ENCODE measurements at places on chromosomes 6 and 20.

GRCh38 chr20:36384022-36384619 is 78.0 kb downstream of the DLGAP4 start:
- no peak for DNase-seq

DNA sequence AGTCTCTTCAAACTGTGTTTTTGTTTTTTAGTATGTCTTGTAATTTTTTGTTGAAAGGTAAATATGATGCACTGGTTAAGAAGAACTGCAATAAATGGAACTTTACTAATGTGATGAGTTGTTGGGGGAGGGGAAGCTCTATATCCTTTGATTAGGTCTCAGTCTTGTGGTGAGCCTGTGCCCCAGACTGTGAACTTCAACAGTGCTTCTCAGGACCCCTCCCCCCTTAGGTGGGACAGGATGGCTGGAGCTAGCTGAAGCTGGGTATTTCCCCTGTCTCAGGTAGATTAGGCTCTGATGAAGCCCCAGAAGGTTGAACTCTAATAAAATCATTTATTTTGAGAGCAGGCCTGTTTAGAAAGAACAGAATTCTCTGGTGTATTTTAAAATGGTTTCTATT is 31.4 kb upstream of the TASP1 start:
- DNase-seq, result no peak

DNA sequence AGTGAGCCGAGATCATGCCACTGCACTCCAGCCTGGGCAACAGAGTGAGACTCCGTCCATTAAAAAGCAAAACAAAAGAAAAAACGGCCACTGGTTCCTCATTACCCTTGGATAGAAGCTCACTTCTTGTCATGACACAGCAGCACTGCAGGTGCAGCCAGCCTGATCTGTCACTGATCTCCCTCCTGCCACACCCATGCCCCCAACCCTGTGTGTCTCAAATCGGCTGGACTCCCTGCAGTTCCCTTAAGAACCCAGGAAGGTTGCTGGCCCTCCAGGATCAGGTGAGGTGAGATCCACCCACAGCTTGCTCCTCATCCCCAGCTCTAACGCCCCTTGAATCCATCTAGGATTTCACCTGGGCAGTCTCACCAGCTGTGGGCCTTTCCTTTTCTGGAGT is 26.3 kb upstream of the NNAT start:
- DNase-seq, result no peak

- DNase-seq, result no peak
Measured at GRCh38 chr20:44750081-44750805, 4.6 kb downstream of the KCNK15 start.

GRCh38 chr6:15628499-15629131 is 34.2 kb downstream of the DTNBP1 start:
- DNase-seq, result peak; percentile 59

DNA sequence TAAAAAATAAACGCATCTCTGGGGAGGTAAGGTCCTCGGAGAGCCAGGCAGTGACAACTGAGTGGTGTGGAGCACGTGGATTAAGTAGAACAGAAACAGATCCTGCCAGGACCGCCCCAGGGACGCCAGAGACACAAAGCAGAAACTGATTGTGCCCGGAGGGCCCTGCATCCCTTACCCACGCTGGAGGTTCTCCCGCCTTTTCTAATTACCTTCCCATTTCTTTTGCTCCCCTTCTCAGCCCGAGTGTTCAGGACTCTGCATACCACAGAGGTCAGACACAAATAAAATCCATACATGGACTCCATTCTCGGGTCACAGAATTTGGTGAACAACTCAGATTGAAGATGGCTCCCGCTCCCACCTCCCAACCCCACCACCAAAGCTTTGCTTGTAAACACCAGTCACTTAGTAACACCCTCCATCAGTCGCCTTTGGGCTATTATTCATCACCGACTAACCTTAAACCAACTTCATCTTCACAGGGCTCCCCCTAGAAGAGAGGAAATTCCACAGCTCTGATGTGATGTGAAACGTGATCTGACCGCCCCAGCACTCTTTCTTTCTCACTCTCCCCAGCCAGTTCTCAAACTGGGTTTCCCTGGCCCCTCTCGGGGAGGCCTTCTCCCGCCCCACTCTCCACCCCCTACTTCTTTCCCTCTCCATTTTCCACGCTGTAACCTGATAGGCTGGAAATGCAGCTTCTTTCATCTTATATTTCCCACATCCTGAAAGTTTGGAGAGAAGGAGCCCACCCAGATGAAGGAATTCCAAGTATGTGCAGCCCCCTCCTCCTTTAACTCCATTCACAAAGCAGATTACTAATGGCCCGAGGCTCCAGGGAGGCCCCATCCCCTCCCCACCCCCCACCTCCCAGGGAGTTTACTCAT is 32.5 kb upstream of the PIM1 start:
- peak; percentile 95 for DNase-seq

DNA sequence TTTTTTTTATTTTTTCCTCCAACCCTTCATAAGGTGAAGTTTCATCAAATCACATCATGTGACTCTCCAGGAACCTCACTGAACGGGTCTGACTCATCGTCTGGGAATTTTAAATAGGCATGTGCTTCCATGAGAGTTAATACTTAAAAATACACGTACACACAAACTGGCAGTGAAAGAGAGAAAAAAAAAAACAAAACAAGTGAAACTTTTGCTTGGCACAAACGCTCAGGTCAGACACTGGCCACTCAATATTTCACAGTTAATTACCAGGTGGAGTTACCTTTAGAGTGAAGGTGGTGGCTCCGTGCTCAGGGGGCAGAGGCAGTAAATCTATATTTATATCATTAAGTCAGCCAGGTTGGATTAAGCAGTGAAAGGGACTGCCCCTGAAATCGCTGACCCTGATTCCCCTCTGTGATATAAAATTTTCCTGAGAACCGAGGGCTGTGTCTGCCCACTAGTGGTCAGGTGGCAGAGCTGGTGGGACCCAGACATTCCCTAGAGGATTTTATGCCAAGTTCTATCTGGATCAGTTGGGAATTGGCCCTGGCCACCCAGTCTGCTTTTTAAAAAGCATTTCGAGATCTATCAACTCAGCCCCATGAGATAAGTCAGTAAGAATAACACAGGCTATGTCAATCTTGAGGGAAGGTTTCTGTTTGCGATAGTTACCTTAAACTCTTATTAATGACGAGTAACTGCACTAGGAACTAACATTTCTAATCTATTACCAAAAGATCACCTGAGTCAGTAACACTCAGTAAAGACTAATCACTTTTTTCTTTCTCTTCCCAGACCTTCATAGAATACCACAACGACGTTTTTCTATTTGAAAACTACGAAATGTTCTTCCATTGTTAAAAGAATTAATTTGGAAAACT is 259.1 kb downstream of the HDGFL1 start:
- peak; percentile 86 for DNase-seq

GRCh38 chr20:20427227-20427864 is 59.4 kb downstream of the INSM1 start:
- DNase-seq, result no peak

- no peak for DNase-seq
Measured at GRCh38 chr20:55830121-55830827, 175.0 kb downstream of the CBLN4 start.

DNA sequence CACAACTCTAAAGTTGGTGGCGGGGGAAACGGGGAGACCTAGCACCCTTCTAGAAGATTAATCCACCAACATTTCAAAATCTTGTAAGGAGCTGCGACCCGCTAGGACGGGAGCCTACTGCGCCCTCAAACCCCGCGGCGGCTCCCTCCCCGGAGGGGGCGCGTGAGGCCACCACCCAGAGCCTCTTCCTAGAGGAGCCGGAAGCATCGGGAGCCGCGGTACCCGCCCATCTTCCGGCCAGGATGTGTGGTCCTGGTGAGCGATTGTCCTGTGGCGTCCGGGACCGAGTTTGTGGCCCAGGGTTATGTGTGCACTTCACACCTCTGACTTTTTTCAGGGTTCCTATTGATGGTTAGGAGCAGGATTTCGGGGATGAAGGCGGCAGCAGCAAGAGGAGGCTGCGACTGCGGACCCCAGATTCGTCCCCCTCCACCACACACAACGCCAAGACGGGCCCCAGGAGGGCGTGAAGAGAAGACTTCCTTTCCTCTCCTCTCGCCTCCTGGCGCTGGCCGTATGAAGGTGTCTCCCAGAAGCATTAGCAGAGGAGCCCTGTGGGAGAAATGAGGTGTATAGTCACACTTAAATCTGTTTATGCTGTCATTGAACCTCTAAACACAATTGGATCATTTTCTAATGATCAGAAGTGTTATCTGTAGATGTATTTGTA is 10.7 kb downstream of the ZNF165 start:
- DNase-seq, result no peak

- no peak for DNase-seq
Measured at GRCh38 chr6:160297310-160297709, 38.7 kb upstream of the SLC22A2 start.

GRCh38 chr6:1296542-1296941 is 15.4 kb upstream of the FOXQ1 start:
- DNase-seq, result no peak

- DNase-seq, result no peak
Measured at GRCh38 chr6:2314641-2315040, 69.2 kb upstream of the GMDS start.

GRCh38 chr6:142413111-142413510 is 111.3 kb downstream of the ADGRG6 start:
- no peak for DNase-seq

DNA sequence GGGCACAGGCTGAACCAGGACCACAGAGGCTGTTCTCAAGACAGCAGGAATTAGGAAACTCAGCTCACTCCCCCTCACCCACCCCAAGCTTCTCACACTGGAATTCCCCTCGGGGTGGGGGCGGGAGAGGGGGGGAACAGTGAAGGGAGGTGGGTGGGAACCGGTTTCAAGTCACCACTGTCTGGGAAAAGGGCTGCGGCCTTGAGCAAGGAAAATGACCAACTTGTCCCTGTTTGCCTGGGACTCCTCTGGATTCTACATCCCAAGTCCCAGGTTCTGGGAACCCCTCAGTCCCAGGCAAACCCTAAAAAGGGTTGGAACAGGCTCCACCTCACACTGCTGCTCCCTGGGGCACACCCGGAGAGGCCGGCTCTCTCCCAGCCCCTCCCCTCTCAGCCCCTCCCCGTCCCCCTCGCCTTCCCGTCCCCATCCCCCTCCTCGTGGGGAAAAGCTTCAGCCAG is 230.7 kb downstream of the TFAP2C start:
- no peak for DNase-seq

DNA sequence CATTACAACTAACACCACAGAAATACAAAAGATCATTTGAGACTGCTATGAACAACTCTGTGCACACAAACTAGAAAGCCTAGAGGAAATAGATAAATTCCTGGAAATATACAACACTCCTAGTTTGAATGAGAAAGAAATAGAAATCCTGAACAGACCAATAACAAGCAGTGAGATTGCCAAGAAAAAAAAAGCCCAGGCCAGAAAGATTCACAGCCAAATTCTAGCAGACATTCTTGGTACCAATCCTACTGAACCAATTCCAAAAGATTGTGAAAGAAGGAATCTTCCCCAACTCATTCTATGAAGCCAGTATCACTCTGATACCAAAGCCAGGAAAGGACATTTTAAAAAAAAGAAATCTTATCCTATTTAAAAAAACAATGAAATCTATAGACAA is 7.0 kb upstream of the CDK19 start:
- peak; percentile 21 for DNase-seq

- DNase-seq, result no peak
Measured at GRCh38 chr20:48846516-48847492, 19.0 kb upstream of the PREX1 start.

- no peak for DNase-seq
Measured at GRCh38 chr6:7939184-7939863, 28.7 kb upstream of the TXNDC5 start.

DNA sequence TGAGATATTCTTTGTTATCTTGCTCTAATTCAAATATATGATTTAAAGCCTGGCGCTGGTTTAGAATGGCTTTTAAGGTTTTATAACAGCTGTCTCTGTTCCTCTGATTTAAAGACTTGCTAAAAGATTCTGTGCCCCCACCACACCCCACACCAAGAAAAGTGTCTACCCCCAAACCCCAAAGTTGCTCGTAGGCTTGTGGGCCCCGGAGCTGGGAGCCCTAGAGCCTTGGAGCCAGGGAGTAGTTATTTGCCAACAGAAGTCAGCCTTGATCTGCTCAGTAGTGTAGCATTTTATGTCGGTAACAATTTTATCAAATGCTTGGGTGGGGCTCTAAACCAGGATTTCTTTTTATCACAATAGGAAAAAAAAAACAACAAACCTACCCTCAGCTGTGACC is 105.2 kb upstream of the TRAF3IP2 start:
- DNase-seq, result no peak

GRCh38 chr6:20319520-20320357 is 81.9 kb upstream of the E2F3 start:
- no peak for DNase-seq

DNA sequence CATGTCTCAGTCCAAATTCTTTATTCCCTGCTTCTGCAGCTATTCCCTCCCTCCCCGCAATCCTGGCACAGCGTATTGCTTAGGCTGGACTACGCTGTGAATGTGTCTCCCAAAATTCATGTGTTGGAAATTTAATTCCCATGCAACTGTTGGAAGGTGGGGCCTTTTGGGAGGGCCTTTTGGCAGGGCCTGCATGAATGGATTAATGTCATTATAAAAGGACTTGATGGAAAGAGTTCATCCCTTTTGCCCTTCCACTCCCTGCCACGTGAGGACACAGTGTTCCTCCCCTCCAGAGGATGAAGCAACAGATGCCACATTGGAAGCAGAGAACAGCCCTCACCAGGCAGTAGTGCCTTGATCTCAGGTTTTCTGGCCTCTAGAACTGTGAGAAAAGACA is 20.4 kb upstream of the NOTCH4 start:
- no peak for DNase-seq

- no peak for DNase-seq
Measured at GRCh38 chr20:20699144-20699543, 13.3 kb downstream of the RALGAPA2 start.

DNA sequence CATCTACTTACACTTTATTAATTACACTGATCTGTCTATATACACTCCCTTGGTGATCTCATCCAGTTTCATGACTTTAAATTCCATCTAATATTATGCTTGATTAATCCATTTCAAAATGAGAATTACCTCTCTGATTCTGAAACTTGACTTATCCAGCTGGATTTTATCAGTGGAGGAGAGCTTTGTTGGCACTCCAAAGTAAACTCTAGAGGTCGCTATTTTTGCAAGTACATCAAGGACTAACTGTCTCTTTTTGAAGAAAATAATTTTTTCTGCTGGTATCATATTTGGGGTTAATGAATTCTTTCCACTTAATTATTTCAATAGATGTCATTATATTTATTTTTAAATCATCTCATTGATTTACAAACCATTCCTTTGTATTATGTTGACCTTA is 630.3 kb upstream of the MAN1A1 start:
- no peak for DNase-seq

GRCh38 chr6:33620856-33621710 is at the start of gene ITPR3:
TSS of gene ITPR3 (plus strand) at chr6:33621322. CDS start at chr6:33621603, 281 bp downstream.
- no peak for DNase-seq

GRCh38 chr6:127299522-127300240 is 33.0 kb downstream of the RNF146 start:
- no peak for DNase-seq

- no peak for DNase-seq
Measured at GRCh38 chr20:60085551-60086132, 127.4 kb downstream of the CDH26 start.

- no peak for DNase-seq
Measured at GRCh38 chr20:61311656-61312387, 59.8 kb downstream of the CDH4 start.

GRCh38 chr6:169008641-169009257 is 244.9 kb downstream of the THBS2 start:
- DNase-seq, result no peak
